Activated gamma-delta T cell treated with Interleukin-2 at 50 U/mL for 16 hours (primary cell): ENCODE measurements at places on chromosomes 16 and 17.

DNA sequence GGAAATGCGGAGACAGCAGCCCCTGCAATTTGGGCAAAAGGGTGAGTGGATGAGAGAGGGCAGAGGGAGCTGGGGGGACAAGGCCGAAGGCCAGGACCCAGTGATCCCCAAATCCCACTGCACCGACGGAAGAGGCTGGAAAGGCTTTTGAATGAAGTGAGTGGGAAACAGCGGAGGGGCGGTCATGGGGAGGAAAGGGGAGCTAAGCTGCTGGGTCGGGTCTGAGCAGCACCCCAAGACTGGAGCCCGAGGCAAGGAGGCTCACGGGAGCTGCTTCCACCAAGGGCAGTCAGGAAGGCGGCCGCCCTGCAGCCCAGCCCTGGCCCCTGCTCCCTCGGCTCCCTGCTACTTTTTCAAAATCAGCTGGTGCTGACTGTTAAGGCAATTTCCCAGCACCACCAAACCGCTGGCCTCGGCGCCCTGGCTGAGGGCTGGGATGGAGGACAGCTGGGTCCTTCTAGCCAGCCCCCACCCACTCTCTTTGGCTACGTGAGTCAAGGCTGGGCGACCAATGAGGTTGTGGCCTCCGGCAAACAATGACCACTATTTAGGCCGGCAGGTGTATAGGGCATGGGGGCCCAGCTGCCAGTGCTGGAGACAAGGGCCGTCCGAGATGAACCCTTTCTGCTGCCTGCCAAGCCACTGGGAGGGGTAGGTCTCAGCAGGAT is 507 bp downstream of the SERPINF1 start:
- DNase-seq, result no peak

DNA sequence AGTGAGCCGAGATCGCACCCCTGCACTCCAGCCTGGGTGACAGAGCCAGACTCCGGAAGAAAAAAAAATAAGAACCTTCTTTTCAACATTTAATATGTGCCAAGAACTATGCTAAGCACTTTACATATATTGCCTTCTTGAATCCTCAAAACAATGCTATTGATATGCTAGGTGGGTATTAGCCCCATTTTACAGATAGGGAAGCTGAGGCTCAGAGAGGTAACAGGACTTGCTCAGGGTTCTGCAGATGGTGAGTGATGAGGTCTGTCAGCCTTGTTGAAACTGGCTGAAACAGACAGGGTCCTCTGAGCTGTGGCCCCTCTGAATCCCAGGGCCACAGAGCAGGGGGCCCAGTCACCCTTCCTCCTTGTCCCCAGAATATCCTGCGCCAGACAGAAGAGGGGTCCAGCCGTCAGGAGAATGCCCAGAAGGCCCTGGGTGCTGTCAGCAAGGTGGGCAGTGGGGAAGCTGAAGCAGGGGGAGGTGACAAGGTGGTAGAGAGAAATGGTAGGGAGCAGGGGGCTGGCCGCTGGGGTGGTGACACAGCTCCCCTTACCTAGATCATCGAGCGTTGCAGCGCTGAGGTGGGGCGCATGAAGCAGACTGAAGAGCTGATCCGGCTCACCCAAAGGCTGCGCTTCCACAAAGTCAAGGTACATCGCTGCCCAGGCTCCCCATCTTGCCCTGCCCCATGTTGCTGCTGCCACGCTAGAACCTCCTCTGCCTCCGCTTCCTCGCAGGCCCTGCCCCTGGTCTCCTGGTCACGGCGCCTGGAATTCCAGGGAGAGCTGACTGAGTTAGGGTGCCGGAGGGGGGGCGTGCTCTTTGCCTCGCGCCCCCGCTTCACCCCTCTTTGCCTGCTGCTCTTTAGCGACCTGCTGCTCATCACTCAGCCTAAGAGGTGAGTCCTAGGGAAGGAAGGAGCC is 8.2 kb downstream of the ARHGEF15 start:
- no peak for DNase-seq

- DNase-seq, result no peak
Measured at GRCh38 chr17:82338858-82339633, 5.5 kb upstream of the SECTM1 start.

- DNase-seq, result no peak
Measured at GRCh38 chr17:34503528-34504195, 75.7 kb upstream of the TMEM132E start.

DNA sequence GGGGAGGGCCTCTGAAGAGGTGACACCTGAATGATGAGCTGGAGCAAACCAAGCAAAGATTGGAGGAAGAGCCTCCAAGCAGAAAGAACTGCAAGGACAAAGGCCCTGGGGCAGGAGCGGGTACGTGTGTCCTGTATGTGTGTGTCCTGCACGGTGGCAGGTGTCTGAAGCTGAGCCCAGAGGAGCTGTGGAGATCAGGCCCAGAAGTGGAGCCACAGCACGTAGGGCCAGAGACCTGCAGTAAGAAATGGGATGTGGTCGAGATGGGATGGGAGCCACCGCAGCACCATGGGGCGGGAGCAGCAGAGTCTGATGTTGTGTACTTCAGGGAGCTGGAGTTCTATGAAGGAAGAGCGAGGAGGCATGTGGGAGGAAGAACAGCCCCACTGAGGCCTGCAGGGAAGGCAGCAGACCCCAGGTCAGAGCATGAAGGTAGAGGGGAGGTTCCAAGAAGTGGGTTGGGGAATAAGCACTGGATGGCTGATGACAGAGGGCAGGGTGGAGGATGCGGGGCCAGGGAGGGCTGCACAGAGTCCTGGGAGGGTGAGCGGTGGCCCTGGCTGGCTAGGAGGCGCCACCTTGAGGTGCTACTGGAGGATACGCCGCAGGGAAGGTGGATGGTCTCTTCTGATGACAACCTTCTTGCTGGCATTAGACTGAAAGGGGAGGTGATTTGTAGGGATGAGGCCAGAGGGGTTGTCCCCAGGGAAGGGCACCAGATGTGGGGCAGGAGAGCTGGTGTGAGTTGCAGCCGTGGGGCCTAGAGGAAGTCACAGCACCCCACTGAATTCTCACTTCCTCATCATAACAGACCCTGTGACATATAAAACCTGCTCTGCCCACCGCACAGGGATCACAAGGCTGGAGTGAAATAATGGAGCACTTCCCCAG is 10.6 kb upstream of the CETP start:
- DNase-seq, result peak; percentile 52
